ENCODE measurements at places on chromosomes 11 and 22.

- no peak for DNase-seq
Measured at GRCh38 chr11:101348786-101349185, 219.2 kb upstream of the PGR start.

DNA sequence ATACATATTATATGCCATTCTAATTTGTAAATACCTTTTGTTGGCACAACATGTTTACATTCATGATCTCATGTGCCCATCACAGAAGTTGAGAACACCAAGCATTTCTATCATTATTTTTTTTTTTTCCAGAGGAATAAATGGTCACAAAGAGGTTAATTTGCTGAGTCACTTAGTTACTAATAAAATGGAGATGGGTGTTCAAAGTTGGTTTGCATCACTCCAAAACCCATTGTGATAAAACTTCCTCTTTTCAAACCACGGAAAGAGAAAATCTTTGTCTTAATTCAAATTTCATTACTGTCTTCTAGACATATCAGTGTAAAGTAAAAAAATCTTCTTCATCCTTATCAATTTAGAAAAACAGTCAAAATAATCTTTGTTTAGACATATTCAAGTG is 636.8 kb upstream of the CCDC179 start:
- DNase-seq = no peak

- no peak for DNase-seq
Measured at GRCh38 chr11:11884774-11885481, 43.2 kb downstream of the USP47 start.

DNA sequence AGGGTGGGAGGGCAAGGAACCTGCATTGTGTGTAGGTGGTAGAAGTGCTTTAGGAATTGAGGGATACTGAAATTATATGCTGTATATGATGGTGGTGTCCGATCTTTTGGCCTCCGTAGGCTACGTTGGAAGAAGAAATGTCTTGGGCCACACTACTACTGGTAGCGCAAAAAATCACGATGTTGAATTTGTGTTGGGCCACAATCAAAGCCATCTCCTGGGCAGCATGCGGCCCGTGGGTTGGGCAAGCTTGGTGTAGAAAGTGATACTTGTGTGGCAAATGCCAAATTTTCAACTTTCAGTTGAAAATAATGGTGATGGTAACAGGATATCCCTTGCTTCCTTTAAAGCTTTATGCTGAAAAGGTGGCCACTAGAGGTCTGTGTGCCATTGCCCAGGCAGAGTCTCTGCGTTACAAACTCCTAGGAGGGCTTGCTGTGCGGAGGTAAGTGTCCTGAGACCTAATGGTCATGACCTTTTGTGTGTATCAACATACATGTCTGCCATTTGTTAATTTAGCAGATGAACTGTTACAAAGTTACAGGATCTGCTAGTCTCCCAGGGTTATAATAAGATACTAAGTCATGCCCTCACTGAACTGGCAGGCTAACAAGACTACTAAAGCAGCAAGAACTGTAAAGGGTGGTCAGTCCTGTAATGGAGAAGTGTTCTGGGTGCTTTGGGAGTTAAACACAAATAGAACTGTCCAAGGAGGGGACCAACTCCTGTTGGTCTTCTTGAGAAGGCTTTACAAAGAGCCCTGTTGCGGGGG is 2.9 kb downstream of the RPS3 start:
- no peak for DNase-seq

DNA sequence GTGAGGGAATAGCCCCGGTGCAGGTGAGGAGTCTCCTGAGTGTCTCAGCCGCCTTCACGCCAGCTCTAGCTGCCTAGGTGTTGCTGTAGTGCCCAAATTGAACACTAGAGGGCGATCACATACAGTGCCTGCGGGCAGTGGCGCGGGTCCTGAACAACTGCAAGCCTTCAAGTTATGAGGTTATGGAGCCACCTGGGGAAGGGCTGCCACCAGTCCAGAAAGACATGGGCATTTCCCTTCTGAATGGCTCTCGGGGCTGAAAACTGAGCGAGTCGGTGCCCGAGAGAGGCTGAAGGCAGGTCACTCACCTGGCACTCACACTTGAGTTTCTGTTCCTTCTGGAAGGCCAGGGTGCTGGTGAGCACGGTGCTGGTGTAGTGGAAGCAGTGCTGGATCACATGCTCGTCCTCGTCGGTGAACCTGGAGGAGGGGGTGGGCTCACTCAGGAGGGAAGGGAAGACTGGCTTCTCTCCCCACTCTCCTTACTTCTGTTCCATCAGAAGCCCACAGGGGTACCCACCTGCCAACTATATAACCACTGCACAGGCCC is 88.4 kb downstream of the PDE2A start:
- peak; percentile 32 for DNase-seq

GRCh38 chr11:11970556-11970955 is 37.9 kb downstream of the DKK3 start:
- no peak for DNase-seq

- no peak for DNase-seq
Measured at GRCh38 chr11:94028436-94028835, 7.3 kb downstream of the HEPHL1 start.

All from stimulated activated CD4-positive, alpha-beta T cell treated with anti-CD3 and anti-CD28 coated beads, TNF-alpha, amount 100 ng/mL, for 24 hours (primary cell).